Panc1 (cell line): ENCODE measurements at places on chromosomes 12 and 14. TPM values are rescaled to one million over a fixed set of nuclear protein-coding genes. Genes with fewer than 3 reads are reported as not detected.

DNA sequence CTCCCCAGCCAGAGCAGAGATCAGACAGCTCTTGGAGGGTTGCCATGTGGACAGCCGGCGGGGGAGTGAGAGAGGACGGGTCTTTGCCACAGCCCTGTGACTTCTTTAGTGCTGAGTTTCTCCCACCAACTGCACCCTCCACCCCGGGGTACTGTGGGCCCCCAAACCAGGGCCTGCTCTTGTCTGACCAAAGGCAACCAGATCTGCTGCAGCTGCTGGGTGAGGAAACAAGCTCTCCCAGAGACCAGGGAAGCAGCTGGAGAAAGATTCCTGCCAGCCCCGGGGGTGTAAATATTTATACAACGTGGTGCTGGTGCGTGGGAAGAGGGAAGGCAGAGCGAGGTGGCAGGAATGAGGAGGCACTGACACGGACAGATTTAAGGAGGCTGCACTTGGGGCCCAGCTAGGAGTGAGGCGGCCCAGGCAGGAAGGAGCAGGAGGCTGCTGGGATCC lies 14.3 kb upstream of the ZFP36L1 start:
- DNase-seq = no peak

Gene LAG3
- total RNA-seq = 2.7 TPM

GRCh38 chr12:110203546-110203945 lies 77.5 kb upstream of the ATP2A2 start:
- no peak for DNase-seq

Gene ADAM20
- total RNA-seq = 0.31 TPM

DNA sequence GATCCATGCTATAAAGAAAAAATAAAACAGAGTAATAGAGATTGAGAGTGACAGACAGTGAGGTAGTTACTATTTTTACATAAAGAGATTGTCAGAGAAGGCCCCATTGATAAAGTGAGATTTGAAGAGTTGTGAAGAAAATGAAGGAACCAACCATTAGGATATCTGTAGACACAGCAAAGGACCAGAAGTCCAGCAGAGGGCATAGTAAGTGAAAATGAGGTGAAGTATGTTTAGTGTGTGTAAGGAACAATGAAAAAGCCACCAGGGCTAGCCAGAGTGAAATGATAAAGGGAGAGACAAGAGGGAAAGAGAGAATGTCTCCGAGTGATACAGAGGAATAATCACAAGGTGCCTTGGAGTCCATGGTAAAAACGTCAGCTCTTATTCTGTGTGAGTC lies 411.0 kb downstream of the NELL2 start:
- DNase-seq = no peak
